ENCODE measurements at places on chromosomes 6 and 20. TPM values are rescaled to one million over a fixed set of nuclear protein-coding genes. Genes with fewer than 3 reads are reported as not detected.

The ID4 gene
- total RNA-seq: 0.20 TPM

The CALHM4 gene
- total RNA-seq: 0.87 TPM

The SPAG4 gene
- total RNA-seq: 3.2 TPM

The TRIM27 gene
- 52.1 TPM for total RNA-seq

The MLN gene
- total RNA-seq: not detected

The FERMT1 gene
- total RNA-seq: 4.0 TPM

The FGD2 gene
- total RNA-seq: not detected

The MUC22 gene
- not detected for total RNA-seq

The EEF1A2 gene
- 0.40 TPM for total RNA-seq

The PIGT gene
- total RNA-seq: 75.6 TPM

The LYRM2 gene
- 23.1 TPM for total RNA-seq

The EFCAB8 gene
- total RNA-seq: not detected

The C20orf202 gene
- not detected for total RNA-seq

The SAMD3 gene
- total RNA-seq: not detected

The SF3B5 gene
- total RNA-seq: 291 TPM

The BLCAP gene
- total RNA-seq: 42.4 TPM

The RIMS1 gene
- 0.13 TPM for total RNA-seq

The TMEM200A gene
- 0.27 TPM for total RNA-seq

The RBM24 gene
- total RNA-seq: 4.4 TPM

The MTFR2 gene
- 11.3 TPM for total RNA-seq

The KCNK5 gene
- total RNA-seq: not detected

The RIPPLY2 gene
- total RNA-seq: not detected

The AK9 gene
- 1.5 TPM for total RNA-seq

The NQO2 gene
- 60.6 TPM for total RNA-seq

The MEP1A gene
- total RNA-seq: not detected

The C6orf141 gene
- total RNA-seq: 10.6 TPM

The MICB gene
- 19.6 TPM for total RNA-seq

The PDYN gene
- not detected for total RNA-seq

The HSPA1A gene
- 167 TPM for total RNA-seq

The CHRNA4 gene
- total RNA-seq: not detected

The CRISP2 gene
- total RNA-seq: not detected

The ANGPT4 gene
- total RNA-seq: not detected

The COL21A1 gene
- total RNA-seq: 0.13 TPM
